ENCODE measurements at places on chromosomes 1 and 21.

DNA sequence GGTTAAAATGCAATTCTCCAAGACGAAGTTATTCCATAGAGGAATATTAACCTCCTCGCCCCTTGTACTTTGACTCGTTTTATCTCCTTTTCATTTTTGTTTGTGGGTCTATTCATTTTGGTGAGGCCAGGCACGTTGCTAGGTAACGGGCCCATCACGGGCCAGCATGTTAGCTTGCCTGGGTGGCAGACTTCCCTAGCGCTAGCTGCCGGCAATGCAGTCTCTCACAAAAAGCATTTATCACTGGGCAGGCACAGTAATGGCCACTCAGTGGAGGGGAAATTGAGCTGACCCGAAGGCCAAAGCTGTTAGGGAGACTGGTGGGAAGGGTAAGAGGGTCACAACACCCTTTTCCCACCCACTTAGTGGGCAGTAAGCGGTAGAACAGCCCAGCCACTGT, 234.4 kb upstream of the FOXD3 start:
- DNase-seq, result no peak

GRCh38 chr1:163974120-163974519, 584.9 kb upstream of the PBX1 start:
- no peak for DNase-seq

DNA sequence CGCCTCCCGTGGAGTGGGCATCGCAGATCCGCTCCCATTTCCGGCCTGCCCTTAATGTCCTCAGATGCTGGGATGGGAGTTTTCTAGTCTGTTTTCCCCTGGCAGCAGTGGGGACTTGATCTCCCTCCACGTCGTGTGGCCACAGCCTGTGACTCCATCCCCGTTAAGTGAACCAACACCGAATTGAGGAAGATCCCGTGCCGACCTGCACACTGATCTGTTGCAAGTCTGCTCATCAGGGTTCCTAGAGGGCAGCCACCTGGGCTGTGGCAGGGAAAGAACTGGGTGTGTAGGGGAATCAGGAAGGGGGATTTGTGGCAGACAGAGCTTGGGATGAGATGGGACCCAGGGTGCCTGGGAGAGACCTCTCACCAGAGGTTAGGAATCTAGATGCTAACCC, 23.3 kb upstream of the CDK18 start:
- DNase-seq, result no peak

GRCh38 chr1:173212952-173213491, 5.9 kb upstream of the TNFSF4 start:
- no peak for DNase-seq

DNA sequence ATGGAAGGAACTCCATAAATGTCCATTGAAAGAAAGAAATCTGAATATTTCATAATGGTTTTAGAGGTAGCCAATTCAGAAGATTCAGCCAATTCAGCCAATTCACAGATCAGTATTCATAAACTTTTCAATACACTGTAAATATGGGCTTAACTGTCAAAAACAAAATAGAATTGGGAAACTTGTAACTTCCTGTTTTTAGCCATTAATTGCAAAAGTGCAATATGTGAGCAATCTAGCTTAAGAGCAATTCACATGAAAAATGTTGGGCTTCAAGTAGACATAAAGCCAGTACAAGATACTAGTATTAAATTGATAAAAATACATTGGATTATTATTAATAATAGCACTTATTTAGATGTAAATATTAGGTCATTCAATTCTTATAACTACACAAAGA, 27.5 kb upstream of the PLPPR4 start:
- no peak for DNase-seq

GRCh38 chr1:109253803-109254620, 4.7 kb downstream of the CELSR2 start:
- peak; percentile 74 for DNase-seq

GRCh38 chr1:245332513-245332912, 177.7 kb downstream of the KIF26B start:
- no peak for DNase-seq

- no peak for DNase-seq
Measured at GRCh38 chr1:27562534-27563340, 41.2 kb downstream of the AHDC1 start.

DNA sequence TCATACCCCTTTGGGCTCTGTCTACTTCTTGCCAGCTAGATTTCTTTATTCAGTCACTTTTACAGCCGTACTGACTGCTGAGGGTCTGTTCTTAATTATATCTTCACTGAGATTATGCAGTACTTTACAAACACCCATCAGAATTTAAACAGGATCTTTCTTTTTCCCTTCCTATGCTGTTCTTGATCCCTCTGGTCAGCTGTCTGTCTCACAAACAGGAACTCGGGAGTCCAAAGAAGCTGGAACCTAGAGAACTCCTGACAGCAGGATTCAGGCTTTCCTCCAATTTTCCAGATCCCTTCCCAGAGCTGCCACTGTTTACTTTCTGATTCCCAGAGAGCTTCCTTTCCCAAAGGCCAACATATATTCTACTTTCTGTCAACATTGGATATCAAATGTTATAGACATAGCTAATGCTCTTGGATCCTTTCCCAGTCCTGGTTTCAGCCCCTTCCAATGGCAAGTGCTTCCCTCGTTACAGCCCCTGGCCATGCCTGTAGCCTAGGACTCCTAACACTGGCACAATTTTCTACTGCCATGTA, 59.5 kb downstream of the ATP2B4 start:
- peak; percentile 78 for DNase-seq

GRCh38 chr1:153535242-153536011, at the start of gene S100A6:
TSS of gene S100A6 (minus strand) at chr1:153535991. CDS start at chr1:153535339, 652 bp downstream.
- peak; percentile 64 for DNase-seq

- no peak for DNase-seq
Measured at GRCh38 chr21:46220275-46220810, 8.2 kb downstream of the LSS start.
